ENCODE measurements at places on chromosomes 5 and 9. TPM values are rescaled to one million over a fixed set of nuclear protein-coding genes. Genes with fewer than 3 reads are reported as not detected.

GRCh38 chr5:68682400-68683160 lies 411.2 kb upstream of the SLC30A5 start:
- no peak for DNase-seq

DNA sequence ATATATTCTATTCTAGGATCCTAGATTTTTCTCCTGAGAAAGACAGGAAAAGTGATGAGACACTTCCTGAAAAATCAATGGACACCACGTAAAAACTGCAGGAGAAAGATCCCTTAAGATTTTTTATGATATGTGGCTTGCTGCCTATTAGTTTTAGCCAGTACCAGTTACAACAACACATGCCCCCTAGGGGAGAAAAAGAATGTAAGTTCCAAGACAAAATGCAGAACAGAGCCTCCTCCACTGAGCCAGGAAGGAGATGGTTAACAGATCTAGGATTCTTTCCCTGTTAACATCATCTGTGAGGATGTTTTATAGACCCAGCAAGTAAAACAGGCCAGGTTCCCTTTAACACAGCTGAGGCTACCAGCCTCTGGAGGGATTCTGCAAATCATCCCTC lies 574.7 kb downstream of the TLE4 start:
- DNase-seq = no peak

DNA sequence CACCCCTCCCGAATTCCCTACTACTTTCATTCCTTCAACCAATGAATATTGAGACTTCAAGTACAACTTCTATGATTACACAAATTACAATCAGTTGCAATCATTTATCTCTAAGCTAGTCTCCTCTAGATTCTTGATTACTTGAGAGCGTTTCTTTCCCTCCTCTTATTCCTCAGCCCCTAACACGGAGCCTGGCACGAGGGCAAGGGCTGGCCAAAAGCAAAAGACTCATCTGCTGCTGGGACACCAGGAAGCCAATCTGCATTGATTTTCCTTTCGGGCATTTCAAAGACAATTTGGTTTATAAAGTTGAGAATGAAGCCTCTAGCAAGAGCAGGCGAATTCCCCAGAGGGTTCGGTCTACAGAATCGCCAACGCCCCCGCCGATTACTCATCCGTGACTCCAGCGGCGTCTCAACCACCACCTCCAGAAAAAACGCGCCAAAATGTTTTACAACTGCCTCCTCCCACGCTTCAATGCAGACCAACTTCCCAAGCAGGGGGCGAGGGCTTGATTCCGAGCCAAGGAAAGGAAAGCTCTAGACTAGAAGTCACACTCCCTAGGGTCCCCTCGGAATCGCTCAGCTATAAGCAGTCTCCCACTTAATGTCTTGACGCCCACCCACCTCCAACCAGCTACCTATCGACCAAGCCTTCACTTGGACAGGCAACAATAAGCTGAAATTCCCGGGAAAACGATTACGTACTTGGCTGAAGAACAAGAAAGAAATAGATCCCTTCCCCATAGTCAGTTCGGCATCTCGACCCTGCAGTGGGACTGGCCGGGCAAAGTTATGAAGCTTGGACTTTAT lies 1.5 kb downstream of the PCSK1 start:
- peak; percentile 39 for DNase-seq

GRCh38 chr9:18847576-18848275 lies 185.3 kb downstream of the SAXO1 start:
- DNase-seq = no peak

DNA sequence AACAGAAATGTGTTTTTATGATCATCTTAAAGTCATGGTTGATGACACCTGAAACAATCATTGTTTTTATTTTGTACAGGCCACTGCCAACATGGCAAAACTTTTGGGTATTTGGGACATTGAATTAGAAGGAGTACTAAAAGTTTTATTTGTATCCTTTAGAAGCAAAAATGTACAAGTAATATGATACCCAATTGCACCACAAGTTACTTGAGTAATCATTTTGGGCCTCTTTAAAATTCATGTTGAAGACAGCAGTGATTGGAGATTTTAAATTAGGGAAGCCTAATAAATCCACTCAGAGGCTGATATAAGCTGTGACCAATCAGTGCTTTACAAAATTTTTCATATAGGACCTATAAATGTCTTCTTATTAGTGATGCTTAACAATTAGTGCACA lies 212.9 kb downstream of the MARCHF11 start:
- DNase-seq = no peak

DNA sequence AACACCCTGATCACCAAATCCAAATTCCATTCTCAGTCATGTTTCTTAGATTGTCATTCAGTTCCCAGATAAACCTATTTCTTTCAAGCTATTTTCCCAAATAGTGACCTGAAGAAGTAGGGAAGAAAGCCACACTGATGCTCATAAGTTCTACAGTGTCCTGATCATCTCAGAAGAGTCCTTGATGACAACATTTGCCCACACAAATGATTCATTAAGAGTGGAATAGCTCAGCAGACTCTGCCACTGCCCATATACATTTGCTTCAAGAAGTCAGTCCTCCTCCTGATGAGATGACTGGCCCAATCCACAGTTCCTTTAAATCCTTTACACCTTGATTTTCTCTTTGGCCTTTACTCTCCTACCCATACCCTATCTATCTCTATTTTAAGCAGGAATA lies 283.7 kb upstream of the NR4A3 start:
- no peak for DNase-seq

GRCh38 chr5:135484674-135485086 lies 32.5 kb upstream of the TIFAB start:
- no peak for DNase-seq

DNA sequence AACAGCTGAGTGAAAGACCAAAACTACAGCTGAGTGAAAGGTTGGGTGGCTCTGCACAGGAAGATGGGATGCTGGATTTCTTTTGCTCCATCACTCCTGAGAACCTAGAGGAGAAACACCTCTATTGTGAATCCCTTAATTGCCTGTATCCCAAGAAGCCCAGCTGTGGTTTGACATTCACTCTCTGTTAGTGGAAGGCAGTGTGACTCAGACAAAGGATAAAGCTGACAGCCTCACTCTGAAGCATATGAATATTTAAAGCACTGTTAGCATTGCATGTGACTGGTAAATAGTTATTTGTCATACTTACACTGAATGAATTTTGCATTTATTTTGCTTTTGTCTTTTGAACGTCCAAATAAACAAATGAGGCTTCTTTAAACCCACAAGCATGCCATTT lies 367.1 kb upstream of the RIOK2 start:
- no peak for DNase-seq

DNA sequence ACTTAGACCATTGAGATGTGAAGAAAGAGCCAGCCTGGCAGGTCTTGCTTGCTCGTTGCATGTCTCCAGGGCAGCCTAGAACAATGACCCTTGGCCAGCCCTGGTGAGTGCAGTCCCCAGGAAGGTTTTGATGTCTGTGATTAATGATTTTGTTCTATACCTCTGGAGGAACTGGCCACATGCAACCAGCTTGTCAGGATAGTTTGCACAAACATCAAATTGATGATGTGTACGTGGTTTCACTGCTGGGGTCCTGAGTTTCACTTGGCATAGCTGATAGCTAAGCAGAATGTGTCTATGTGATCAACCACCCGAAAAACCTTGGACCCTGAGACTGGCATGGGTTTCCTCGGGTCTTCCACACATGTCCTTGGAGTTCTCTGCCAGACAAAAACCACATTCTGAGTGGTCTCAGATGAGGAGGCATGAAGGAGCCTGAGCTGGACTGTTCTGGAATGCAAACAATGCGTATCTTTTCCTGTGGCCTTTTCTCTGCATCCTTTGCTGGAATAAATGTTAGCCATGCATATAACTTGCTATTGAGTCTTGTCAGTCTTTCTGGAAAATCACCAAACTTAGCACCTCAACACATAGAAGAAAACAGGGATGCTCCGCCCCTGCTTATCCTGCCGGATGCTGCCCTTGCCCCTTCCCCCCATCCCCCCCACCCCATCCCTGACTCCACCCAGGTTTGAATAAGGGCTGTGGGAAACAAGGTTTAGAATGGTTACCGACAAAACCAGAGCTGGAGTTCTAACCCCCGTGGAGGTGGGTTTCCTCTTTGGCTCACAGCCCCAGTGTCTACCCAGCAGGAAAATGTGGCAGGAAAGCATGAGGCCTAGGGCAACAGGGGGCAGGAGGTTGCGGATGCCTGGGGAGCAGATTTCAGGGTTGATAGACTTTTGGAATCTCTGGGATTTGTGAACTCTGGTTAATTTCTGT lies 50.1 kb upstream of the ANKRD33B start:
- no peak for DNase-seq

DNA sequence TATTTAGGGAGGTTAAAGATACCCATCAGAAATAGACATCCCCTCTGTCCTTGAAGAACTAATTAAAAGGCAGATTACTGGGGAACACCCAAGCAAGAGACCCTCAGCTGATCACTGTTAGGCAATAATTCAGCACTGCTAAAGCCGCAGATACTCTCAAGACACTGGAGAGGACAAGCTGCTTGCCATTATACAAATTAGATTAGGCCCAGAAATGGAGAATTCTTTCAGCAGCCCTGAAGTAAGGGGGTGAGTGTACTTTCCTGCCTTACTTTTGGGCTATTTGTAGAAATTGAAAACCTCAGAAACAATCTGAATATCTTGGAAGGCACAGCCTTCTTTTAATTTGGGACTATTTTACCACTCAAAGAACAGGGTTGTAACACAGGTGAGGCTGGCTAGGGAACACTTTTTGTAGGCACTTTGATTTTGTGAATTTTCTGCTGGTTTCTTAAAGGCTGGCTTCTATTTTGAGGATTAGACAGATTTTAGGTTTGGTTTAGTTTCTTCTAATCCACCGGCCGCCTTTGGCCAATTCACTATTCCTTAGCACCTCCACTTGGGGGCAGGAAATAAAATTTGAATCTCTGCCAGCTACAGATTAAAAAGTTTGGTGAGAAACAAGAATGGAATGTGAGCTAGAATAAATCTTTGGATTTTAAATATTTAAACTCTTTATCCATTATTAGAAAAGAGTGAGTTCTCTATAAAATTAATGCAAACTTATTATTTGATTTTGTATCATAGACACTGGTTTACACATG lies 106.0 kb downstream of the SMARCA2 start:
- no peak for DNase-seq

The FBP1 gene
- not detected for total RNA-seq

The PCDHB9 gene
- 6.1 TPM for total RNA-seq

The DMRT3 gene
- total RNA-seq = 0.16 TPM

The TTC16 gene
- total RNA-seq = not detected

The SEMA5A gene
- total RNA-seq = 11.2 TPM

The IL9 gene
- not detected for total RNA-seq

The INSL6 gene
- total RNA-seq = not detected
